Suprapubic skin (tissue), 4 donors: ENCODE measurements at places on chromosomes 7 and 10. TPM values are rescaled to one million over a fixed set of nuclear protein-coding genes. Genes with fewer than 3 reads are reported as not detected.

Gene CALCR
- total RNA-seq: not detected

Gene CALHM1
- total RNA-seq: not detected

Gene FGFBP3
- 1.0 TPM for total RNA-seq

Gene PLA2G12B
- not detected for total RNA-seq

Gene TMEM213
- total RNA-seq: 11.4 TPM

Gene KCNMA1
- total RNA-seq: 9.3 TPM

Gene UPK3B
- total RNA-seq: 10.2 TPM

Gene PBLD
- total RNA-seq: 1.9 TPM

Gene SPDYE2B
- total RNA-seq: not detected

- DNase-seq: no peak
Measured at GRCh38 chr10:18233775-18234174, 93.6 kb downstream of the CACNB2 start.

DNA sequence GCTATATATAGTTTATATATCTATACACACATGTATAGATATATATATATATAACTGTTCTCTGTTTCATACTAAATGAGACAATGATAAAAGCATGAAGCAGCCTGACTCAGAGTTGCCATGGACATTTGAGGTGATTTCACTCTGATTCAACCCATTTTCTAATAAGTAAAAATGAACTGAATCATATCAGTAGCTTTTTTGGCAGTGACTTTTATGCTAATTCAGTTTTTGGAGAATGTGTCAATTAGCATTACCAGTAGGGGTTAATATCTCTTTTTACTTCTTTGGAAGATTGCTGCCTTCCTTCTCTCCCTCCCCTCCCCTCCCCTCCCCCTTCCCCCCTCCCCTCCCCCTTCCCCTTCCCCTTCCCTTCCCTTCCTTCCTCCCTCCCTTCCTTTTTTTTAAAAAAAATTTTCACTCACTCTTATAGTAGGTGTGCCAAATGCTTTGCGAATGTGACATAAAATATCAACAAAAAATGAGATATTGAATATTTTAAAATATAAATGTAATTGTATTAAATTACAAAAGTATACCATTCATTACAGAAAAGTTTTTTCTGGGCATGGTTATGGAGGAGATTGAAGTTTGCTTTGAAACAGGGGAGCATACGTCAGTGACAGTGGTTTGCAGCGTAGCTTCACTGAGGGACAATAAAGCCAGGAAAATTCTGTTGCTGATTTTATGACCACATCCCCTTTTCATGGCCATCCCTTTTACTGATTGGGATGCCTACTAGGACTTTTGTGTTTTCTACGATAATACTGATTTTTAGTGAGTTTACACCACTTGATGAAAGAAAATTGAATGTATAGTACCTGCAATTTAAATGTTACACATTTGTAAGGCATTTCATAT is 64.0 kb upstream of the KLF6 start:
- DNase-seq: no peak

GRCh38 chr7:127391591-127392181 is 822 bp downstream of the ZNF800 start:
- peak; percentile 63 for DNase-seq

DNA sequence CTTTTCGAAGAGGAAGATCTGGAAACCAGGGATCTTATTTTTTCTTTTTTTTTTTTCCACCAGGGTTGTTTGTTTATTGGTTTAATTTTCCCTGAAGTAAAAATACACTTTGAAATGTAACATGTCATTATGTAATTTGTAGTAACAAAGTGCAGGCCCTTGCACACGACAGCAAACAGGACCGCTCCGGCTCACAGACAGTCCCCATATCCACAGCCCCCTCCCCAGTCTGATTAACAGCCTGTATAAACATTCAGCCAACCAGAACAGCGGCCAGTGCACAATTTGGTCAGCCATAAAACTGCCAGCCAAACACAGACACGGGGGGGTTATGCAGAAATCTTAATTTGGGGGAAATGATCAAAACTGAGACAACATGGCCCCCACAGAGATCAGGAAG is 431.6 kb upstream of the NPVF start:
- no peak for DNase-seq

GRCh38 chr10:59585046-59585700 is 124.5 kb downstream of the SLC16A9 start:
- DNase-seq: no peak

DNA sequence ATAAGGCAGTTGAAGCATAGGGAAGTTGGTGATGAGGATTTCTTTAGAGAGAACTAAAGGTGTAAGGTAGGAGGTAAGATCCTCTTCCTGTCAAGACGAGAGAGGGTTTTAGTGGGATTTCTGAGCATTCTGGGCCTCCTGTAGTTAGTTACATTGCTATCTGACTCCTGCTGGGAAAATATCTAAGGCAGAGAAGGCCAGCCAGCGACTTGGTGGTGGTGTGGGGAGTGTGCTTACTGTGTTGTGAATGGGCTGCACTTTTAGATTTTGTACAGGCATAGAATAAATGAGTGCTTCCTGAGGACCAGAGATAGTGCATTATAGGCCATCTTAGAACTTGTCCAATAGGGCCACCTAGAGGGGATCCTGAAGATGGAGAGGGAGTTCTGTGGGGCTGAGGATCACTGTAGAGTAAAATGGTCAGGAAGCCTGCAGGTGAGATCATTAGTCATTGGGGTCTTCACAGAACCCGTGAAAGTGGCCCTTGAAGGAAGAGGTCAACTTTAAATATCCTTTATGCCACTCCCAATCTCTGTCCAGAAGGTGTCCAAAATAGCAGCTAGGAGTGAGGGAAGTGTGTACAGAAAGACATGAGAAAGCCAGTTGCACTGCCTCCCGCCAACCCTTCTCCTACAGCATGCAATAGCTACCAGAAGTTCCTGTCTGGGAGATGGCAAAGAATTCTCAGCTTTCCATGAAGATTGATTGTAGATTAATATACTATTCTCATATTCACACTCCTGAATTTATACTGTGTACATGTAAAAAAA is 266.6 kb downstream of the POLR1F start:
- no peak for DNase-seq

DNA sequence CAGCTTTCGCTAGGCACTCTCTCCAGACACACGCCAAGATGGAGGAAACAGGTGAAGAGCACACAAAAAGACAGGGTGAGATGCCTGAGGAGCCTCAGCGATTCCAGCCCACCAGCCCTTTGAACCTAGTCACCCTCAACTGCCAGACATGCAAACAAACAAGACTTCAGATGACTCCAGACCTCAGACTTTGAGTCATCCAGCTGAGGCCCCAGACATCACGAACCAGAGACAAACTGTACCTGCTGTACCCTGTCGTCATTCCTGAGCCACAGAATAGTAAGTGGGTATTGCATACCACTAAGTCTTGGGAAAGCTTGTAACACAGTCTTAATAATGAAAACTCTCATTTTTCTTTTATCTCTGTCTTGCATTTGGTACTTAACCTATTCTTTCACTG is 126.6 kb upstream of the LSM8 start:
- no peak for DNase-seq

- DNase-seq: no peak
Measured at GRCh38 chr7:123771256-123771655, 22.5 kb upstream of the WASL start.

DNA sequence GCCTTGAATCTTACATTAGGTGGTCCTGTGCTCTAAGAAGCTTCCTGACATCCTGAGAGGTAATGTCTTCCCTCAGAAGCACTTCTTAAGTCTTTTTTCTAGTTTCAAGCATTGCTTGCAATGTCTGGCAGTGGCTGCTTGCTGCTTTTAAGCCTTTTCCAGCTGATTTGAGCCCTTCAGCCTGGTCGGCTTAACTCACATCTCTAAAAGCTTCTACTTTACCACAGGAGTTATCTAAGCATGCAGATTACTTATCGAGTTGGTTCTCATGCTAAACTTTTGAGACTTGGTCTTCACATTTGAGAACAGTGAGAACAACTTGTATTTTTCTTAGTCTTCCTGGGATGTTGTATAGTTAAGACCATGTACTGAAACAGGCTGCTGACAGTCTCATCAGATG is 3.9 kb downstream of the LRMDA start:
- no peak for DNase-seq

- no peak for DNase-seq
Measured at GRCh38 chr7:102216573-102217314, 69.9 kb upstream of the SH2B2 start.

- no peak for DNase-seq
Measured at GRCh38 chr10:97743169-97743943, 6.4 kb downstream of the ZFYVE27 start.

DNA sequence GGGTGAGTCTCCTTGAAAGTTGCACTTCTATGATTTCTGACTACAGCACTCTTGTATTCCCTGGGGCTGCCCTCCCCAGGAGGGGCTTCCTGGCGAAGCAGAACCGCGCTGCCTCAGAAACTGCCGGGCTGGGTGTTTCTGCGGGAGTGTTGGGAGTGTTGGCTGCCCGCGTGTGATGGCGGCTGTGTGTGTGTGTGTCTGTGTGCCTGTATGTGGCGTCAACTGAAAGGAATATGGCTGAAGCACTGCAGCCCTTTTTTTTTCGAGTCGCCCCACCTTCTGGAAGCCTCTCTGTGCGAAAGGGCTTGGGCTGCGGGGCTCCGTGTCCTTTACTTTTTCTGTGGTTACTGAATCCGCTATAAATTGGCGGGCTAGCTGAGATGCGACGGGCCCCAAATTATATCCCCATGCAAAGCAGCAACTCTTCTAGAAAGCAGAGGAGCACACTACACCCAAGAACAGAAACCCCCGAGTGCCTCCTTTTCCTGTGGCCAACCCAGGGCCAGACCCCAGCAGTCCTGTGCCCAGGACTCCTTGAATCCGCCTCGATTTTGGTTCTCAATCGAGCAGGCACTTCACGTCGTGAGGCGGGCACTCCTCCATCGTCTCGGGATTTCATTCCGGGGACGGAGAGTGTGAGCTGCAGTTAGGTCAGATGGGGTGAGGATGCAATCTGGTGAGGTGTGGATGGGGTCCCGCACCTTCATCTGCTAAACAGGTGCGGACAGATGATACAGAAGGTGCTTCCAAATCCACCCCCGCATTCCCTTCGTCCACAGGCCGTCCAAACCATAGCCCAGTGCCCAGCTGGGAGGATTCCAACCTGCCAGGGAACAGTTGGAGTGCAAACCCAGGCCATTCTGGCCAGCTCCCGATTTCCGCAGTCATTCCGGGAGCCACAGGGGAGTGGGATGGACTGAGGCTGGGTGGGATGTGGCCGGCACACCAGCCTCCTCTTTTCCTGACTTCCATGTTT is 22.5 kb upstream of the ZNF273 start:
- peak; percentile 53 for DNase-seq

DNA sequence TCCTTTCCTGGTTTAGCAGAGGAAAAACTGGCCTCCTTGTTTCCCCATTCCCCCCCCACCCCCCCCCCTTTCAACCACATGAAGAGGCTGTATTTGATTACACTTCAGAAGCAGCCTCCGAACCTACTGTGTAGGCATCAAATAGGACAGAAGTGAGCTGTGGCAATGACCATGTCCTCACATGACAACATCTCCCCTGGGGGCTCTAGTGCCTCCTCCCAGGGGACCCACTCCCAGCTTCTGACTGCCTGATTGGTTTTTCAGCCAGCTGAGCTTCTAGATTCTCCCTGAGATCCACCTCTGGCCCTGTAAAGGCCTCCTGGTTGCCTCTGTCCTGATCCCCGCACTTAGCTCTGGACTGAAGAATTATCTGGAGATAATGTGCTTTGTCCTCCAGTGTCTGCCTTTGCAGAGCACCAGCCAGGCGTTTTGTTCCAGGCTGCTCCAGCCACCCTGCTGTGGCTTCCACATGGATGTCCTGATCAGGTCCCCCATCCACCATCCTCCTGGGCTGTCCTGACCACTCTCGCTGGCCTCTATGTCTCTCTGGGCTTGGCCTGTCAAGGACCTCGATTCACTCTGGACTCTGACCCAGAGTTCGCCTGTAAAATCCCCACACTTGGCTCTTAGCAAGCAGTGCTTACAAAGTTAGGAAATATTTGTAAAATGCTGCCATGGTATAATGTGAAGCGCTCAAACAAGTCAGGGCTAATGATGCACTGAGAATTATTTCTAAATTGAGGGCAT is 42.4 kb upstream of the TOMM7 start:
- no peak for DNase-seq

- DNase-seq: no peak
Measured at GRCh38 chr10:43782814-43783213, 134.1 kb upstream of the ZNF32 start.
